Bone marrow (tissue), 2 donors: ENCODE measurements at places on chromosomes 7 and 10.

DNA sequence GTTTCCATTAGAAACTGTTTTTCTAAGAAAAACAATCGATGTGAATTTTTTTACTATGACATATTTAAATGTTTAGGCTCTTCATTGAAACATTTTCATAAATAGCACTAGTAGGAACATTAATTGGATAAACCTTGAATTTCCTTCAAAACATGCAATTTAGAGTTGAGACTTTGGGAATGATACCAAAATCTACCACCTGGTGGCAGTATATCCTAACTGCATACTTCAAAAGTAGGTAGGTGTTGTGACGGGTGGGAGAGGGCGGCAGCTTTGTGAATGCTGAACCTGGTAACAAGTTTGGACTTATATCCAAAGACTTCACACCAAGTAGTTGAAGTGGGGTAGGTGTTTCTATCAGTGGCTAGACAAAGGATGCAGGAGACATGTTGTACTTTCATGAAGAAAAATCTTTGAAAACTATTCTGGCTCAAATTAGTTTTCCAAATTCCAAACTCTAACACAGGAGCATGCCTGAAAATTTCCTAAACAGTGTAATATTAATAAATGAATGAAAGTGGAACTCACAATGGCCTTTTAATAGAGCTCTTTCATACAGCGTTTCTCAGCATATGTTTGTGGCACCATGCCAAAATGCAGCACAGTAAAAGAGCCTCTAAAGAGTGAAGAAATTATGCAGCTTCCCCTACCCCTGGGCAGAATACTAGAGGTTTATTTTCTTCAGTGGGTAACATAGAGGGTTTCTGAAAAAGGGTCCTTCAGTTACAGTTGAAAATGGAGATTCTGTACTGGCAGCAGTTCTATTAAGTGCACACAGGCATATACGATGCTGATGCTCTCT, 201.0 kb upstream of the TPK1 start:
- no peak for DNase-seq

- DNase-seq = no peak
These were observed 250.6 kb downstream of the DOCK4 start for GRCh38 chr7:111955616-111956015.

DNA sequence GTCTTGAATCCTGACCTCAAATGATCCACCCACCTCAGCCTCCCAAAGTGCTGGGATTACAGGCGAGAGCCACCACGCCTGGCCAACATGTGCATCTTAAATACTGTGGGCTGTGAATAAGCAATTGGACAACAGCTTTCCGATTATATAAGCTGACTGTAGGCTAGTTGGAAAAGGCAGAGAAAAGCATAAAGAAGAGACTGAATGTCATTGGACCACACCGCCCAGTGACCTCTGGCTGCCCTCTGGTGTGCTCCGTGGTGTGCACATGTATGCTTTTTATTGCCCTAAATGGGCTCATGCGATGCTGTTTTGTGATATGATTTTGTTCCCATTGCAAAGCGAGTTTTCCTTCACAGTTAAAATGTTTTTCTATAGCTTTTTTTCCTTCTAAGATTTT, 15.4 kb upstream of the CSGALNACT2 start:
- no peak for DNase-seq

DNA sequence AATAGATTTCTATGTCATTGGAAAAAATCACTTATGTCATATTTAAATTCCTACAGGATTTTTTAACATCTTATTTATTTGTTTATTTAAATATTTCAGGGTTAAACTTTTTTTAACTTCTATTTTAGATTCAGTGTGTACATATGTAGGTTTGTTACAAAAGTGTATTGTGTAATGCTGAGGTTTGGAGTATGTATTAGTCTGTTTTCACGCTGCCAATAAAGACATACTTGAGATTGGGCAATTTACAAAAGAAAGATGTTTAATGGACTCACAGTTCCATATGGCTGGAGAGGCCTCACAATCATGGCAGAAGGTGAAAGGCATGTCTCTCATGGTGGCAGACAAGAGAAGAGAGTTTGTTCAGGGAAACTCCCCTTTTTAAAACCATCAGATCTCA, 65.4 kb downstream of the MGAM2 start:
- no peak for DNase-seq

DNA sequence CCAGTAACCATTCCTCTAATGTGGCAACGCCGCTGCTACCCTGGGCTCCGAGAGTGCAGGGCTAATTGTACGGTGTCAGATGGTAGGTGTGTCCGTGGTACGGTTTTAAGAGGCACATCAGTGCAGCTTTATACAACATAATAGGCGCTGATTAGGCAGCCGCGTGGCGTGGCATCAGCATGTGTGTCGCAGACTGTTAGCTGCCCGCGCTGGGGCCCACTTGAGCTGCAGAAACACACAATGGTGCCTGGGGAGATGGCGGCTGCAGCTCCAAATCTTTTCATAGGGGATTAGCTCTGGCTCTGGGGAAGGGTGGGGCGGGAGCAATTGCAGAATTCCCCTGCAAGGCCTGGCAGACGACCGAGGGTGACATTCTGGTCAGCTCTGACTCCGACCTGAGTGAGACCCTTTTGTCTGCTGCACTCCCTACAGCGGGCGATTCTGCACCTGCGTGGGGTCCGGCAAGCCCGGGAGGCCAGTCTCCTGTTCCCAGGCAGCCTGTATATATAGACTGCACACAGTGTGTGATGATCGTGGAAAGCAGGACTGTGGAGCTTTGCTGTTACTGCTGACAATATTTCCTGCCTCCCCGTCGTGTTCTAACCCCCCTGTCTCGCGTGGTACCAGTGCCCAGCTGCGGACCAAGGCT, 722.7 kb upstream of the CELF2 start:
- DNase-seq = no peak

GRCh38 chr10:7173948-7174347, 236.9 kb downstream of the SFMBT2 start:
- no peak for DNase-seq

GRCh38 chr7:158160199-158160598, 427.4 kb downstream of the PTPRN2 start:
- no peak for DNase-seq
